Activated CD4-positive, alpha-beta T cell treated with anti-CD3 and anti-CD28 coated beads, Interleukin-2, amount 50 U/mL, for 24 hours (primary cell): ENCODE measurements at places on chromosomes 11 and 22.

GRCh38 chr11:122104341-122104740, 11.7 kb downstream of the BLID start:
- no peak for DNase-seq

- no peak for DNase-seq
Observed at GRCh38 chr22:32815943-32816342, 14.4 kb downstream of the TIMP3 start.

DNA sequence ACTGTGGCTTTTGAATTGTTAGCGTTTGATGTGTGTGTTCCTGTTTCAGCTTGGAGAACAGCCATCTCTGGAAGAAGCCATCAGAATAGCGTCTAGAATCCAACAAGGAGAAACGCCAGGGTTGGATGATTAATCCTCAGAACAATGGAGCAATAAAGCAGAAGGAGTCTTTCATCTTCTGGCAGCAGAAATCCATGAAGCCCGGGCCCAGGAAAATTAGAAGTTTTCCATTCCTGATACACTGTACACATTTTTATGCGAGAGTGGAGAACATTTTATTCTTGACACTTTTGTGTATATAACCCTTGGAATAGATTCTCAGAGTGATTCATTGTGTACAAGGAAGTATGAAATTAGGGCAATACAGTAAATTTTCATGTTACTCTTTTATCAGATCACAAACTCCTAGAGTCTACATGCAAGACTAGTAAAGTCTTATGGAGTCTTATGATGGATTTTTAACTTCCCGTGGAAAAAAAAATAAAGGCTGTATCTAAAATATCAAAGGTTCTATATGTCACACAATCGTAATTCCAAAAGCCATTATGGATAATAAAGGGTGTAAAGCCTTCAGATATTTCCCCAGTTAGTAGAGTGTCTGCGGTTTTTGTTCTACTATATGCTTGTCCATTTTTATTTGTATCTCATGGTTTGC, 45.9 kb upstream of the WEE1 start:
- DNase-seq: no peak

GRCh38 chr22:29302402-29302680, 4.1 kb upstream of the GAS2L1 start:
- no peak for DNase-seq

DNA sequence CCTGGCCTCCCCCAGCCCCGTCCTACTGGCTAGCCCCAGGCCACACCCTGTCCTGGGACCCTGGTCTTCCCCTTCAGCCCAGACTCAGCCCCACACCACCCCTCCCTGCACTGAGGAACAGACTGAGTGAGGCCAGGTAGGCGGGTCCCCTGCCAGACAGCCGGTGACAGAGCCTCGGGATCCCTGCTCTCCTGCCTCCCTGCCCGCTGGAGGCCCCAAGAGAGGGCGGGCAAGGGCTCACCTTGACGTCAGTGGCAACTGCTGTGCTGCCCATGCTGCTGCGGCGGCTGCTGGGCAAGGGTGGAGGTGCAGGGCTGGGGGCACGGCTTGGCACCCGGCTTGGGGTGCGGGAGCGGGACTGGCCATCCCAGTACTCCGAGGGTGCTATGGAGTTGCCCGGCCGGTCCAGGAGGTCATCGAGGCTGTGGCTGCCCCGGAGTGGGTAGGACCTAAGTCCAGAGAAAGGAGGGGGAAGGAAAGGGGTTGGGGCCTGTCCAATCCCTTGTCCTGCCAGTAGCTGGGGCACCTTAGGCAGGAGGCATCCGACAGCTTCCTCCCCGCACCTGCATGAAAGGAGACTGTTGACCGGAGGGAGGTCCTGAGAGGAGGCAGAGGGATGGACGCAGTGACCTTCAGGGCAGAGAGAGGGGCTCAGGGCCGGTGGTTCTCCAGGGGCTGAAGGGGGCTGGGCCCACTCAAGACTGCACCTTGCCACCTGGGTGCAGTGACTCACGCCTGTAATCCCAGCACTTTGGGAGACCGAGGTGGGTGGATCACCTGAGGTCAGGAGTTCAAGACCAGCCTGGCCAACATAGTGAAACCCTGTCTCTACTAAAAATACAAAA, 2.2 kb upstream of the SLC16A8 start:
- no peak for DNase-seq

DNA sequence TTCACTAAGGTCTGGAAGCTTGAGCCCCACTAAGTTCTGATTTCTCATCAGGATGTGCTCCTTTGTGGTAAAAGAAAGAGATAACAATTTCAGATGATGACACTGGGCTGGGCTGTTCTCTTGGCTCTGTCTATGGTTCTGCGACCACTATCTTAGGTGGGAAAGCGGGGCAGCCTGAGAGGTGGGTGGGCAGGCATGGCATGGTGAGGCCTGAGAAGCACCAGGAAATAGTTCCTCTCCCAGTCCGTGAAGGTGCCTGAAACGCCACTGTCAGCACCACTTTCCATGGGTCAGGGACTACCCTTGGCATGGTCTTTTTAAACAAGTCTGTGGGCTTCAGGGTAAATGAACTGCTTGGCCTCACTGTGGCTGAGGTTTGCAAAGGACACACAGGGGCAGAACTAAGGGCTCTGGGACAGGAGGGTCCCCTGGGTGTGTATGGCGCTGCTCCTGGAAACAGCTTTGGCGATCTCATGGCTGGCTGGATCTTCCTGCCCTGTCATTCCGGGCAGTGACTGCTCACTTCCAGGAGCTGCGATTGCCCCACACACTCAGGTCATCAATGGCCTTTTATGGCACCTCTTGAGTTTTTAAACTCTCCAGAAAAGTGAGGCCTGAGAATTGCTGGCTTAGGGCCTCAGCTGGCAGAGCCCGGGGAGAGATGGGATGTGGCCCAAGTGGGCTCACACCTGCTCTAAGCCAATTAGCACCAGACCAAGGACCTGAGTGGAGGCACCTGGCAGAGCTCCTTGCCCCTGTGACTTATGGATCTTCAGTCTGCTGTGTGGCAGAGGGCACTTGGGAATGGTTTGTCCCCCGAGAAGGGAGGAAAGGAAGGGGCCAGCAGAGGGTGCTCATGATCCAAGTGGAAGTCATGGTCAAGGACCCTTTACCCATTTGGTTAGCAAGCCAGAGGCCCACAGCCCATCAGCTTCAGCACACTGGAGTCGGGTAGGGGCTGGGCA, 55.6 kb upstream of the LYVE1 start:
- no peak for DNase-seq

DNA sequence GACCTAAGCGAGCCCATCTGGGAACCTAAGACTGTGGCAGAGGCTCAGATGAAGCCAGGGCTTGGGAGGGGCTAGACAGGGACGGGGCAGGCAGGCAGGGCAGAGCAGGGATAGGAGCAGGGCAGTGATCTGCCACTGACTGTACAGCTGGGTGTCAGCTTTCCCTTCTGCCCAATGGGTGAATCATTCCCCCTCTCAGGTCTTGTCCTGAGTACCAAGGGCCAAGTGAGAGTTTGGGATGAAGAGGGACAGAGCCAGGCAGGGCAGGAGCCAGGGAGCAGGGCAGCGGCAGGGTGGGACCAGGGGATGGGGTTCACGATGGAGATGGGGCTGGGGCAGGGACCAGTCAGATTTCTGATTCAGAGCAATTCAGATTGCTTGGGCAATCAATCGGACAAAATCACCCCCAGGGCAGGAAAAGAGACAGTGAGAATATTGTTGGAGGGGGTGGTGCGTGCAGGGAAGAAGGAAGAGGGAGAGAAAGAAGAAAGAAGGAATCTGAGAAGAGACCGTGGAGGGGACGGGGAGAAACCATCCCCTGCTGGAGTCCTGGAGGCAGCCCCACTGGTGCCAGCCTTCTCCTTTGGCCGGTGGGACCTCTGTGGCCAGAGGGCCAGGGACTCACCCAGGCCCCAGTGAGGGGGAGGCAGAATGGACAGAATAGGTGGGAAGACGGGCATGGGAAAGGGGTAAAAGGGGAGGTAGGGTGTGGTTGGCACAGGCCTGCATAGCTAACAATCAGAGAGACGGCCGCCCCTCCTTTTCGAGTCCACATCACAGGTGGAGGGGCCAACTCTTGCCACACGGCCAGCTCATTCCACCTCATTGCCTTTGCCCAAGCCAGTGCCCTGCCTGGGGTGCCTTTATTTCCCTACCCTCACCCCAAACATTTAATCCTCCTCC, 47.2 kb downstream of the CYTH4 start:
- no peak for DNase-seq

DNA sequence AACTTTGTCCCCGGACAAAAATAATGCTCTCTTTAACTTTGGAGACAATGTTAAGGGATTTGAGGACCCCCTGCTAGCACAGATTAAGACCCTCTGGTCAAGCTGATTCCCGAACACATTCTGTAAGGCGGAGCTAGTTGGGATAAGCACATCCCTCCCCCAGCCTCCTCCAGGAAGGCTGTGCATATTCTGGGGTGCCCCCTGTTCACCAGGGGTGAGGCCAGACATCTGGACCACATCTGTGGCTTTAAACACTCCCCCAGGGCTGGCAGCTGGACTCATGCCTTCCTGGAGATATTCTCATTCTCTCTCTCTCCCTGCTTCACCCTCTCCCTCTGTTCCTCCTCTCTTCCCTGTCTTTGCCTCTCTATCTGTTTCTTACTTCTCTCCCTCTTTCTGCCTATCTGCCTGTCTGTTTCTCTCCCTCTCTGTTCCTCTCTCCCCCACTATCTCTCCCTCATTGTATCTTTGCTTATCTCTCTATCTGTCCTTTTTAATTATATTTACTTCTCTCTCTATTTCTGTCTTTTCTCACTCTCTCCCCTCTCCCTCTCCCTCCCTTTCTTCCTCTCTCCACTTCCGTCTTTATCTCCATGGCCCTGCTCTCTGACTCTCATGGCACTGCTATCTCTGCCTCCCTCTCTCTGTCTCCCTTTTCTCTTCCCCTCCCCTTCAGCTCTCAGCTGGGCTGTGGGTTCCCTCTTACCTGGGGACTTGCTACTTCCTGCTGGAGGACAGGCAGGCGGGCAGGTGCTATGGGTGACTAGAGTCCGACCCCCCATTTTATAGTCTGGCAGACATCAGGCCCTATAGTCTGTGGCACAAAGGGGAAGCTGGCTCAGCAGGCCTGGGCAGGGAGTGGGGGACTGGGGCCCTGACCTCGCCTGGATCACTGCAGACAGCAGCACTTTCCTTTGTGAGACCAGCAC, at the start of gene CRYBB1:
CRYBB1 (minus strand) TSS at position 757 of the 929 bp plus-strand sequence. CDS start 1,708 bp downstream, outside the sequence.
- DNase-seq: no peak

DNA sequence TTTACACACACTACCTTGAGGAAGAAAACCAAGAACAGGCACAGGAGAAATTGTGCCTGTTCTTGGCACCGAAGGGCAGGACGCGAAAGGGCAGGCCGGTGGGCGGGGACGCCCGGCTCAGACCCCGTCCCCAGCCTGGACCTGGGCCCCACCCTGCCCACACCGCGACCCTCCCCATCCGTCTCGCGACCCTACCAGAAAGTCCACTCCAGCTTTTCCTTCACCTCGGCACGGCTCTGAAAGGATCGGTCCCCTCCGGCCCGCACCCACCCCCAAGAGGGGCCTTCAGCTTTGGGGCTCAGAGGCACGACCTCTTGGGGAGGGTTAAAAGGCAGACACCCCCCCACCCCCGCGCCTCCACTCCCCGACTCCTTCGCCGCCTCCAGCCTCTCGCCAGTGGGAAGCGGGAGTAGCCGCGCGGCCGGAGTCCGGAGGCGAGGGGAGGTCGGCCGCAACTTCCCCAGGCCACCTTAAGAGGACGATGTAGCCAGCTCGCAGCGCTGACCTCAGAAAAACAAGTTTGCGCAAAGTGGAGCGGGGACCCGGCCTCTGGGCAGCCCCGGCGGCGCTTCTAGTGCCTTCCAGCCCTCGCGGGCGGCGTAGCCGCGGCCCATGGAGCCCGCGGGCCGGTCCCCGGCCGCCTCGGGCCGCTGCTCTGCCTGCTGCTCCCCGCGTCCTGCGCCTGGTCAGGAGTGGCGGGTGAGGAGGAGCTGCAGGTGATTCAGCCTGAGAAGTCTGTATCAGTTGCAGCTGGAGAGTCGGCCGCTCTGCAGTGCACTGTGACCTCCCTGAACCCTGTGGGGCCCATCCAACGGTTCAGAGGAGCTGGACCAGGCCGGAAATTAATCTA, 4.4 kb downstream of the SEC14L6 start:
- DNase-seq: no peak

DNA sequence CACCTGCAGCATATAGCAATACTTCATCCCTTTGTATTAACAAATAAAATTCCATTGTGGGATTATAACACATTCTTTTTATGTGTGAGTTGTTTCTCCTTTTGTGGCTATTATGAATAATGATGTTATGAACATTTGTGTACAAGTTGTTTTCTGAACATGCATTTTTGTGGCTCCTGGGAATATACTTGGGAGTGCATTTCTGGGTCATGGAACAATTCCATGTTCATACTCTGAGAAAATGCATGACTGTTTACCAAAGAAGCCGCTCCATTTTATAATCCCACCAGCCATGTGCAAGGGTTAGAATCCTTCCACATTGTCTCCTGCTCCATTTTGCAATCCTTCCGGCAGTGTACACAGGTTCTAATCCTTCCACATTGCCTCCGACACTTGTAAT, 713.8 kb downstream of the TBC1D22A start:
- DNase-seq: no peak

DNA sequence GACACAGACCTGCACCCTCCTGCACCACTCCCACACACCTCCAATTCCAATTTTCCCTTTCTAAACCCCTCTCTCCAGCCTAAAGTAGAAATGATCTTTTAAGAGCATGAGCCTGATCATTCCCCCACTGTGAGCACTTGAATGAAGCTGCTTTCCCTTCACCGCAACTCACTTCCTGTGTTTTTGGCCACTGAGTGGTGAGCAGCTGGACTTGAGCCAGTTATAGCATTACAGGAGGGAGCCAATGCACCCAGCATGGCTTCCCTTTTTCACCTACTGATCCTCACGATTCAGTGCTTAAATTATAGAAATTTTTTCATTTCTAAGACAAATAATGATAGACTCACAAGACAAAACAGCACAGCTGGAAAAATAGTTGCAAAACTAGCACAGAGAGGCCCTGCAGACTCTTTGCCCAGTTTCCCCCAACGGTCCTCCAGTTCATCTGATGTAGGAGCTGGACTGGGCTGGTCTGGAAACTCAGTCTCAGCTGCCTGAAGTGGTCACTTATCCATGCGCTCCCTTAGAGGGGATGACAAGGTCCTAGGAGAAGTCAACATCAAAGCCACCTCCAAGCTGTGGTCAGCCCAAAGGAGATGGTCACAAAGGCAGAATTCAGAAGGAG, 9.7 kb upstream of the APOL4 start:
- DNase-seq: no peak

GRCh38 chr11:84608837-84609196, 1018.3 kb downstream of the DLG2 start:
- DNase-seq: no peak

- DNase-seq: no peak
Observed at GRCh38 chr11:27719546-27719925, 19.3 kb upstream of the BDNF start.
